Heart left ventricle (tissue), 16 donors: ENCODE measurements at places on chromosomes 13 and 19. TPM values are rescaled to one million over a fixed set of nuclear protein-coding genes. Genes with fewer than 3 reads are reported as not detected.

GRCh38 chr13:109947006-109947405 is 160.6 kb upstream of the IRS2 start:
- H3K27ac ChIP-seq, result no peak overlapping the region
- H3K27me3 ChIP-seq, result no peaks in the 10 kb centered on the region
- H3K4me3 ChIP-seq, result no peak overlapping the region

DNA sequence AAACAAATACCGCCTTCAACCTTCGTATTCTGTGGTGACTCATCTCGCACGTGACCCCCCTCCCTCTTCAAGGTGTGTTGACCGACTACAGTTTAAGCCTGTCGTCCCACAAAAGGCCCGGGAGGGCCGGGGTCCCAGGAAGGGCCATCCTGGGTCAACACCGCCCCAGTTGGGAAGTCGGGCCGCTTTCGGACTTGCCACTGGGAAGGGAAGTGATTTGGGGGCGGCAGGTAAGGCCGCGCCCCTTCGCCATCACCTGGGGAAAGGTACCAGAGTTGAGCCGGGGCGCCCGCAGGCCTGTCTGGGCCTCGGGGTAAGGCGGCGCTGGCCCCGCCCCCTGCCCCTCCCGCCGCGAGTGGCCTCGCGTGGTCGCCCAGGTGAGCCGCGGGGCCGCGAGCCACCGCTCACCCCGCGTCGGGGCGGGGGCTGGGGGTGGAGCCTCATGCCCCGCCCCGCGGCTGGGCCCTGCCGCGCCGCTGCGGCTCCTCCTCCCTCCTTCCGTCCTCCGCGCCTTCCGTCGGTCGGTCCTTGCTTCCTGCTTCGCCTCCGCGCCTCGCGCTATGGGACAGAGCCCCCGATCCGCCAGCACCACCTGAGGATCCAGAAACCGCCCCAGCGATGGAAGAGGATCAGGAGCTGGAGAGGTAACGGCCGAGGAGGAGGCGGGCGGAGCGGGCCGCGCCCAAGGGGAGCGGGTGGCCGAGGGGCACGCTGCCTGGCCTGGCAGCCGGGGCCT is at the start of gene POLR1D:
TSS of gene POLR1D (plus strand) at position 527 of the 736 bp plus-strand sequence. CDS start at position 619, 92 bp downstream.
- peak within 1 kb of the TSS; percentile 94 for H3K27ac ChIP-seq
- no peaks in the 10 kb centered on the region for H3K27me3 ChIP-seq
- peak within 1 kb of the TSS; percentile 94 for H3K4me3 ChIP-seq
- peaks cover 12% of the 10 kb centered on the region for H3K36me3 ChIP-seq
- peaks cover 18% of the 10 kb centered on the region for H3K4me1 ChIP-seq
- DNase-seq, result peak; percentile 83

The MBD3L3 gene
- total RNA-seq, result not detected

DNA sequence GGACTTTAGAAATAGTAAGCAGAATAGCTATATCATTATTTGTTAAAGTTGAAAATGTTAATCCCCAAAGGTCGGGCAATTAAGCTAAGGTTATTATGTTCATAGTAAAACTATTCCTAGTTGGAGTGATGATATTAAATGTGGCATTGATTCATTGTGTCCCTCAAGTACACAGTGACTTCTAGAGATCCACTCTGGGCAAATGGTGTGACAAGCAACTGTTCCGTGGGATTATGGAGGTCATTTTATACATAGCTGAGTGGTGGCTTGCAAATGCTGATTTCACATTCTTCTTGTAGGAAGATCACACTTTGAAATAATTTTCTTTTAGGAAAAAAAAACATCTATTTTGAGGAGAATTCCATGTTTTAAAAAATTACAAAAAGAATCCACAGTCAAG is 317.8 kb downstream of the ATP8A2 start:
- no peak overlapping the region for H3K27ac ChIP-seq
- H3K27me3 ChIP-seq, result no peaks in the 10 kb centered on the region
- DNase-seq, result no peak
- no peak overlapping the region for H3K4me3 ChIP-seq
- H3K36me3 ChIP-seq, result no peaks in the 10 kb centered on the region

- H3K4me3 ChIP-seq, result peak overlapping the region; percentile 76
- H3K4me1 ChIP-seq, result peaks cover 12% of the 10 kb centered on the region
- H3K27me3 ChIP-seq, result no peaks in the 10 kb centered on the region
- H3K27ac ChIP-seq, result peak overlapping the region; percentile 96
- DNase-seq, result no peak
These were observed 587 bp downstream of the B9D2 start for GRCh38 chr19:41363371-41363752.

DNA sequence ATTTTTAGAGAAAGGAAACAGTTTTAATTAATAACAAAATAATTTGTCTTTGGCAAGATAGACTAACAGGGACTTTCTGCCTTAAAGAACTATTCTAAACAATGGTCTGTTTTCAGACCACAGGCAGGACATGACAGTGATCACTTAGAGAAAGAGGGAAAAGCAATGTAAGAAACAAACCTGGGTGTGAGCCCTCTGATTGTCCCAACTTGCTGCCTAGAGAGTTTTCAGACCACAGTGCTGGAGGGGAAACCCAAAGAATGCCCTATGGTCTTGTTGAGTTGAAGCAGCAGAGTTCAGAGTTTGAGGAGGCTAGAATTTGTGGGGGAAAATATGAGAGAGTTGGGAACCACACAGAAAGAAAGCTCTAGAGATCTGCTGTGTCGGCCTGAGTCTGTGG is 38.1 kb downstream of the DGKH start:
- H3K4me3 ChIP-seq, result no peak overlapping the region
- no peak for DNase-seq
- H3K27ac ChIP-seq, result no peak overlapping the region
- H3K27me3 ChIP-seq, result no peaks in the 10 kb centered on the region

GRCh38 chr13:106291006-106291405 is 244.5 kb downstream of the EFNB2 start:
- DNase-seq, result no peak
- H3K4me1 ChIP-seq, result no peaks in the 10 kb centered on the region
- no peak overlapping the region for H3K4me3 ChIP-seq
- no peaks in the 10 kb centered on the region for H3K36me3 ChIP-seq

GRCh38 chr13:30002577-30002976 is 152.2 kb upstream of the UBL3 start:
- H3K36me3 ChIP-seq, result no peaks in the 10 kb centered on the region
- no peak overlapping the region for H3K4me3 ChIP-seq
- no peak for DNase-seq
- no peak overlapping the region for H3K27ac ChIP-seq

- H3K4me3 ChIP-seq, result no peak overlapping the region
- no peaks in the 10 kb centered on the region for H3K4me1 ChIP-seq
- H3K27me3 ChIP-seq, result peaks cover 12% of the 10 kb centered on the region
- H3K27ac ChIP-seq, result no peak overlapping the region
These were observed 14.1 kb downstream of the SHANK1 start for GRCh38 chr19:50705422-50706019.

The SERTM1 gene
- 2.1 TPM for total RNA-seq

GRCh38 chr13:85492283-85492682 is 306.9 kb downstream of the SLITRK6 start:
- H3K27me3 ChIP-seq, result no peaks in the 10 kb centered on the region
- no peak overlapping the region for H3K27ac ChIP-seq
- H3K4me1 ChIP-seq, result no peaks in the 10 kb centered on the region
- no peak overlapping the region for H3K4me3 ChIP-seq
- DNase-seq, result no peak
